ENCODE measurements at places on chromosomes 3 and 15.

DNA sequence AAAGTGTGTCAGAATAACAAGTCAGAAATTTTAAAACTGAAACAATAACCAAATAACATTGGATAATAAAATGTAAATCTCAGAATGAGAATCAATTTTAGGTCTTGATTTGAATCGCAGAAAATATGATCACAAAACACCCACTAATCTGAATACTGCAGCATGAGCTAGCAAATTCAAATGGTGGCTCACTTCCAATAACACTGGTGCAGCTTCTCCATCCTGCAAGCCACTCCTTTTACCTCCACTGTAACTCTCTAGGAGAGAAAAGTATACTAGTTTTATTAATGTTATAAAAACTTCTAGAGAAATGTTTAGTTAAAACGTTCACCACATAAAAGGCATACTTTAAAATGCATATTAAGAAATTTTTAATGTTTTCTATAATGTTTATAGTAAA is 30.4 kb downstream of the UBE3A start:
- DNase-seq = no peak

DNA sequence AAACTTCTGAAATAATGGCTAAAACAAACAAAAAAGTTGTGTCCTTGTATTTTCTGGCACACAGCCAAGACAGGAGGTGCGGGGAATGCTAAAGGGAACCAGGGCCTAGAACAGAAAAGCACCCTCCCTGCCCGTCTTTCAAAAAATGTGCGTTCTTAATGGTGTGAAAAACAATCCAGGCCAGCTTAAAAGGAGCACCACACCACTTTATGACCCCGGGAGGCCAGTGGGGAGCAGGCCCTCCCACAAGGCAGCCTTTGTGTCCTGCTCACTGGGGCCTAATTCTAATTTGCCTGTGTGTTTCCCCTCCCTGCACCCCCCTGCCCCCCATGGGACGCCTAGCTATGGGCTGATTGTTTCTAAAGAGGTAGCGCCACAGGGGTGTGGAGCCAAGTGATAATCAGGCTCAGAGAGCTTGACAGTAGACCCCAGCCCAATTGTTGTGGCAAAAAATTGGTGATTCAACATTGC is 181.4 kb downstream of the GREM1 start:
- peak; percentile 57 for DNase-seq

DNA sequence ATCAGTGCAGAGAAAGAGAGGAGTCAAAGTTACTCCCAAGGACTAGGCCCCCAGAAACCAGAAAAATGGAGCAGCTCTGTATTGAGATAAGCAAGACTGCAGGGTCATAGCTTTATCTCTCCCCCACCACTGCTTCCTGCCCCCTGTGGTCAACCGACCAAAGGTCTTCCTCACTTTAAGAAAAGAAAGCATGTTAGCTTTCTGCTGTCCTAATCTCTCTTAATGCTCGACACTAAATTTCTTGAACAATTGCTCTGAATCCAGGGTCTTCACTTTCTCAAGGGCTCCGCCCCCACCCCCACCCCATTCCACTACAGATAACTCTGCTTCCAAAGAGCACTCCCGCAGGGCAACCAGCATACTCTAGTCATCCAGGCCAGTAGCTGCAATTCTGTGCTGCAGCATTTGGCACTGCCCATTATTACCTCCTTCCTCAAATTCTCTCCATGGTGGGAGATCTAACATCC is 31.9 kb downstream of the TNIK start:
- DNase-seq = no peak

- DNase-seq = no peak
These were observed 4.5 kb downstream of the RPL22L1 start for GRCh38 chr3:170865209-170866094.

DNA sequence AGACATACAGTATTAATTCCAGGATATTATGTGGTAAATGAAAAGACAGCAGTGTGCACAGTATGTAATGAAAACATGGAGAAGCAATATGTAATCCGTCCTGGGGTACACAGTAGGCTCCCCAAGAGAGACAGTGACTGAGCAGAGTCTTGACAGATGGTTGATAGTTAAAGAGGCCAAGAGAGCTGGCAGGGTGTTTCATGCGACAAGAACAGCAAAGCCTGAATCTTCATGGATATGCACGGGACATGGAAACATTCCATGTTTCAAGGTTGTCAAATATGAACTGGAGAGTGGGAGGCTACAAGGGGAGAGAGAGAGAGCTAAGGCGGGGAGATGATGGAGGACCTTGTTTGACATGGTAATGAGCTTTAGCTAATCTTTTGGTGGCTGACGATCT is 338.4 kb downstream of the IL5RA start:
- no peak for DNase-seq

DNA sequence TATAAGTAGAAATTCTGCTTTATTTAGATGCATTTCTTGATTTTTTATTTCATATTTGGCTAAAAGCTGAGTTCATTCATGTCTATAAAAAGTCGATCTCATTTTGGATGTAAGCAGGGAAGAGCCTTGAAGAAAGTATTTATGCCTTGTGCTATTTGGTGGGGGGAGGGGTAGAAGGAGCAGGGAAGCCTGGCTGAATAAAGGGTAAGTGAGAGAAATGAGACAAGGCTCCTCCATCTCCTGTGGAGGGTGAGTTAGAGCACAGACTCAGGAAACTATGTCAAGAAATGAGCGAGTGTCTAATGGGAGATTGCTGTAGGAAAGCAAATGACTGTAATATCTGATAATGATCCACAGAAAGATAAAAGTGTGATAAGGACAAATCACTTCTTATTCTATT is 121.8 kb upstream of the ATP11B start:
- DNase-seq = no peak
